ENCODE measurements at places on chromosomes 6 and 20.
A peak's percentile ranks its signal among the peaks of the same experiment; 100 is the strongest.

DNA sequence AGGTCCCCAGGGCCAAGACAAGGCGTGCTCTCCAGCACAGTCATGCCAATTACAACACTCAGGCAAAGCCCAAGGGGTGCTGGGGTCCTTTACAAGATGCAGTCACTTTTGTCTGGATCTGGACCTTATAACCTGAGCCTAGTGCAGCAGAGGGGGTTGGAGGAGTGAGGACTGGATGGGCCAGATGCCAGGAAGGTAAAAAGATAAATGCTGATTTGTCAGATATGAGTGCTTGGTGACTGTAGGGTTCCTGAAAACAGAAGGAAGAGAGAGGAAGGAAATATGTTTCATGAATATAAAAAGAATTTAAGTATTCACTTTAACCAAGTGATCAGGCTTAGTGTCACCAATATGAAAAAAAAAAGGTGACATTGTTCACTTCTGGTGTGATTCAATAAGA lies 43.4 kb upstream of the TFAP2A start:
- no peak for DNase-seq

DNA sequence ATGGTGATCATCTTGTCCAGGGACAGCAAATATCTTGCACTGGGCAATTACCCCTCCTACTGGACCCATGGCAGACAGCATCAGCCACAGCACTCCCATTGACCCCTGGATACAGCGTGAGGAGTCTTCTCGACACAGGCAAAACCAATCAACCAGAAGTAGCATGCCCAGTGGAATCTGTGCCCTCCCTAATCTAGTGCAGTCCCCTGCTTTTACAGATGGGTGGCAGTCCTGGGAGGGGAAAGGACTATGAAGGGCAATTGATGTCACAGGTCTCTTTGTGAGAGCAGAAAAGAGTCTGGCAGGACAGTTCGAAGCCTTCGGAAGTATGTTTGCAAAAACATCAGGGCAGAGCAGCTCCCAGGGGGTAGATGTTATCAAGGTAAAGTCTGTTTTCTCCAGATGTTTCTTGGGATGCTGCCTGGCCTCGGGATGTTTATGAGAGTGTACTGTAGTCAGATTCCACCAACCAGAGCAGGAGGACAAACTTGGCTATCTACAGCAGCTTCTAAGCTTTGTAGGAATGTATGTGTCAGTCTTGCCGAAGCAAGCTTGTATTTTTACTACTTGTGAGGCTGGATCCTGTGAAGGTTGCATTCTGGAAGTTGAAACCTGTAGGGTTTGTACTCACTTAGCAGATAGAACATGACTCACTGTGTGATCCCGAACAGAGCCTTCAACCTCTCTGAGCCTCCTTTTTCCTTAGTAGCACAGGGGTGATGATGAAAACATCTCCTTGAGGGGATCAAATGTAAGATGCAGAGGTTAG lies 63.0 kb upstream of the MYL9 start:
- no peak for DNase-seq

- no peak for DNase-seq
Observed at GRCh38 chr6:133772567-133772966, 116.3 kb upstream of the TCF21 start.

DNA sequence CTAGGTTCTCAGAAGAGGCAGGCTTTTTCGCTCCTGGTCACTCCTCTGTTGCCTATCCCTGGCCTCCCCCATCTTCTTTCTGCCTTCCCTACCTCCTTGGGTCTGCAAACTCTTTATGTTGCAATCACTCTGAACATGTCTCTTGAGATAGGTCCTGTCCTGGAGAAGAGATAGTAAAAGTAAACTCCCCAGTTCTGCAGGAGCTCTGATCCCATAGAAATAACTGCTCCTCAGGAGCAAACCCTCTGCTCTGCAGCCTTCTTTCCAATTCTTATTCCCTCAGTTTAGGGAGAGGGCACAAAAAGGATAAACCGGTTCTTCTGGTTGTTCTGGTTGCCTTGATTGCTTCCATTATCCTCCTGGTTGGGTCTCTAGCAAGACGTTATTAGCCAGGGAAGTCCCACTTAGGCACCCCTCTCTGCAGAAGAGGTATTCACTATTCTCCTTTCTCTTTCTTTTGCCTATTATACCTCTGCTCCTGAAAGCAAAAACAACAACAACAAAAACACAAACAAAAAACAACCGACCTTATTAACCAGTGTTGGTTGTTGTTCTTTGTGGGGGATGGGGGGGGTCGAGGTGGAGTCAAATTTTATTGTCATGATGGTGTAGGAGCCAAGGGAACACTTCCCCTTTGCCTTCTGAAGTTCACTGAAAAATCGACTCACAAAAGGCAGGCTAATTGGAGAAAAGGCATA lies 973 bp downstream of the TRIM38 start:
- DNase-seq: peak; percentile 20

All from NCI-H526 treated with DMSO at 0.1 percent for 48 hours (cell line).